ENCODE measurements at places on chromosomes 13 and 19.

- no peak for DNase-seq
Measured at GRCh38 chr13:65606622-65607021, 1623.5 kb downstream of the PCDH9 start.

GRCh38 chr19:23762884-23763711, 4.4 kb upstream of the ZNF681 start:
- DNase-seq: peak; percentile 60

GRCh38 chr13:103517066-103517767, 451.0 kb upstream of the SLC10A2 start:
- DNase-seq: no peak

DNA sequence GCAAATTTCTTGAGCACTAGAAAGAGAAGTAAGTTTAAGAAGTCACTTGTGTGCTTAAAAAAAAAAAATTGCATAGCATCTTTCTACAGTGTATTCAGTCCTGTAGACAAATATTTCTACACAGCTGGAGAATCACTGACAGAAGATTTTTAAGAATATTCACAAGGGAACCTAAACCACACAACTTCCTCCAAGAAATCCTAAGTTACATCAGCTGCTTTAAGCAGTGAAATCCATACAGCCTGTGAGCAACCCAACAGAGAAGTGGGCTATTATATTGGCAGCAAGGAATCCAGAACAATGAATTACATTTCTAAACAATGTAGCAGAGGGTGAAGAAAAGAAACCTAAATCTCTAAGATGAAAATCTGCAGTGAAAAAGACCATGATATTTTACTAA, 1.5 kb downstream of the DOCK9 start:
- peak; percentile 10 for DNase-seq

- no peak for DNase-seq
Measured at GRCh38 chr19:18594096-18594823, 5.7 kb downstream of the REX1BD start.

GRCh38 chr13:67015976-67016600, 214.0 kb downstream of the PCDH9 start:
- no peak for DNase-seq

- no peak for DNase-seq
Measured at GRCh38 chr19:16161840-16162239, 11.5 kb downstream of the CIB3 start.
